ENCODE measurements at places on chromosomes 7 and 10. TPM values are rescaled to one million over a fixed set of nuclear protein-coding genes. Genes with fewer than 3 reads are reported as not detected.

ITPRID1 gene
- total RNA-seq = not detected

ACSM6 gene
- not detected for total RNA-seq

CPN1 gene
- total RNA-seq = not detected

IGFBP3 gene
- total RNA-seq = 0.41 TPM

NPC1L1 gene
- total RNA-seq = not detected

DLX5 gene
- not detected for total RNA-seq

AMZ1 gene
- 0.07 TPM for total RNA-seq

MRPS17 gene
- 28.3 TPM for total RNA-seq

FANK1 gene
- total RNA-seq = 0.44 TPM

CYP2C8 gene
- 0.09 TPM for total RNA-seq

OR2AE1 gene
- total RNA-seq = 0.46 TPM

TACC2 gene
- total RNA-seq = not detected

KNDC1 gene
- 0.51 TPM for total RNA-seq

MMD2 gene
- total RNA-seq = not detected

HOXA13 gene
- not detected for total RNA-seq

CPXM2 gene
- not detected for total RNA-seq

CLRN3 gene
- total RNA-seq = not detected

TMEM72 gene
- not detected for total RNA-seq

ADAMTS14 gene
- 0.39 TPM for total RNA-seq

GRM3 gene
- not detected for total RNA-seq

VOPP1 gene
- total RNA-seq = 53.7 TPM

SHLD2 gene
- 41.7 TPM for total RNA-seq

OR2A42 gene
- 0.09 TPM for total RNA-seq

ANKRD2 gene
- total RNA-seq = 0.18 TPM

GRID1 gene
- total RNA-seq = not detected

CACNA2D1 gene
- total RNA-seq = not detected

NUTM2B gene
- 1.1 TPM for total RNA-seq

GFRA1 gene
- not detected for total RNA-seq

PHKG1 gene
- total RNA-seq = 3.6 TPM

IGF2BP3 gene
- 16.6 TPM for total RNA-seq

KEL gene
- total RNA-seq = 0.78 TPM

PLPP4 gene
- not detected for total RNA-seq

TMEM270 gene
- total RNA-seq = not detected

FGL2 gene
- total RNA-seq = 1.1 TPM

GALNT17 gene
- not detected for total RNA-seq

SEMA3A gene
- total RNA-seq = 0.25 TPM

CYP3A7 gene
- total RNA-seq = not detected

SRRM3 gene
- 0.11 TPM for total RNA-seq

DKK1 gene
- not detected for total RNA-seq

OR9A2 gene
- 0.30 TPM for total RNA-seq

SCIN gene
- not detected for total RNA-seq

OR2A7 gene
- total RNA-seq = 2.2 TPM

SUGCT gene
- 0.43 TPM for total RNA-seq

PITRM1 gene
- 76.4 TPM for total RNA-seq

GNGT1 gene
- not detected for total RNA-seq
